Activated CD8-positive, alpha-beta memory T cell treated with anti-CD3 and anti-CD28 coated beads for 1 hour (primary cell): ENCODE measurements at places on chromosomes 16 and 17.
A peak's percentile ranks its signal among the peaks of the same experiment; 100 is the strongest.

- DNase-seq = no peak
Measured at GRCh38 chr17:14838567-14838966, 426.6 kb downstream of the PMP22 start.

GRCh38 chr16:85567935-85568334, 45.2 kb upstream of the GSE1 start:
- DNase-seq = no peak

GRCh38 chr16:87945351-87946042, 5.7 kb upstream of the BANP start:
- DNase-seq = no peak

- DNase-seq = peak; percentile 34
Measured at GRCh38 chr17:3012926-3013581, 50.4 kb downstream of the OR1D5 start.

- peak; percentile 25 for DNase-seq
Measured at GRCh38 chr16:29745121-29745852, 503 bp downstream of the C16orf54 start.

- no peak for DNase-seq
Measured at GRCh38 chr17:74240618-74241205, 27.3 kb downstream of the TTYH2 start.

DNA sequence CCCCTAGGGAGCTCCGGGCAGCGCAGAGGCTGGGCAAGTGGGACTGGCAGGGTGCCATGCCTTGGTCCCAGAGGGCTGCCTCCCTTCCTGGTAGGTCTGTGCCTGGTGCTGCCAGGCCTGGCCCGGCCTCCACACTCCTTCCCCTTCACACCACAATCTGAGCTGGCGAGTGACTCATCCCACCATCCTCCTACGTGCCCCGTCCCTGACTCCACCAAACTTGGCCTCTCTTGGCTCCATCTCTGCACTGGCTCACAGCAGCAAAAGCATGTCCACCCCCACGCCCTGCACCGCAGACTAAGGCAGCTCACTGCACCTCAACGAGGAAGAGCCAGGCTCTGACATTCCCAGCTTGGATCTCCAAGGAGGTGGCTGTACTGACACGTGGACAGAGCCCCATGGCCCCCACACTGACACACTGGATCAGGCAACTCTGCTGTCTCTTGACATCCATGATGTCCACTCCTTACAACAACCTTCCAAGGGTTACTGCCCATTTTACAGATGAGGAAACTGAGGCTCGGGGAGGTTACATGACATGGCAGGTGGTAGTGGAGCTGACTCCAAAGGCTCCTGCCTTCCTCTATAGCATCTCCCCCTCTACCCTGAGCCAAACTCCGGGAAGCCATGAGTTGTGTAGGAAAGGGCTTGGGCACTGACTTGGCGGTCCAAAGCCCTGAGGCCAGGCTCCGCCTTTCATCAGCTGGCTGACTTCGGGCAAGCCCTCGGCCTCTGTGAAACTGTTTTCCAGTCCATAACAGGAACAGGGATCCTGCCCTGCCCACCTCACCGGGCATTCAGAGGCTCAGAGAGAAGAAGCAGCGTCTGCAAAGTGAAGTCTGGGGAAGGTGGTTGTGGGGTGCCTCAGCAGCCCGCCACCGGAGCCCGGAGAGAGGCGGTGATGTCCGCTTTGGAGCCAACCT, 20.1 kb upstream of the KRT19 start:
- DNase-seq = peak; percentile 18

DNA sequence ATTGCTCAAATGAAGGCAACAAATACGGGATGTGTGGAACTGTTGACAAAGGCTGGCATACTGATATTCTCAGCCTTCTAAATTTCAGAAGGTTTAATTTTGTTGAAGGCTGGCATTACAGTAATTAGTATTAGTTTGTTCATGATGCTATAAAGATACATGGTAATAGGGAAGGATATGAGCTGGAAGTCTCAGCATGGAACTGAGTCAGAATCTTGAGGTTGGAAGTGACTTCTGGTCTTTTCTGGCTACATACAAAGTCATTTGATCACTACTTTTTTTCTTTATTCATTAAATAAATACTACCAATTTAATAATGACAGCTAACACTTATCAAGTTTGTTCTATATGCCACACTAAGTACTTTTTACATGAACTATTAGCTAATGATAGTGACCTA, 22.6 kb downstream of the RABEP1 start:
- DNase-seq = no peak

- no peak for DNase-seq
Measured at GRCh38 chr16:3919413-3919812, 38.9 kb upstream of the CREBBP start.

DNA sequence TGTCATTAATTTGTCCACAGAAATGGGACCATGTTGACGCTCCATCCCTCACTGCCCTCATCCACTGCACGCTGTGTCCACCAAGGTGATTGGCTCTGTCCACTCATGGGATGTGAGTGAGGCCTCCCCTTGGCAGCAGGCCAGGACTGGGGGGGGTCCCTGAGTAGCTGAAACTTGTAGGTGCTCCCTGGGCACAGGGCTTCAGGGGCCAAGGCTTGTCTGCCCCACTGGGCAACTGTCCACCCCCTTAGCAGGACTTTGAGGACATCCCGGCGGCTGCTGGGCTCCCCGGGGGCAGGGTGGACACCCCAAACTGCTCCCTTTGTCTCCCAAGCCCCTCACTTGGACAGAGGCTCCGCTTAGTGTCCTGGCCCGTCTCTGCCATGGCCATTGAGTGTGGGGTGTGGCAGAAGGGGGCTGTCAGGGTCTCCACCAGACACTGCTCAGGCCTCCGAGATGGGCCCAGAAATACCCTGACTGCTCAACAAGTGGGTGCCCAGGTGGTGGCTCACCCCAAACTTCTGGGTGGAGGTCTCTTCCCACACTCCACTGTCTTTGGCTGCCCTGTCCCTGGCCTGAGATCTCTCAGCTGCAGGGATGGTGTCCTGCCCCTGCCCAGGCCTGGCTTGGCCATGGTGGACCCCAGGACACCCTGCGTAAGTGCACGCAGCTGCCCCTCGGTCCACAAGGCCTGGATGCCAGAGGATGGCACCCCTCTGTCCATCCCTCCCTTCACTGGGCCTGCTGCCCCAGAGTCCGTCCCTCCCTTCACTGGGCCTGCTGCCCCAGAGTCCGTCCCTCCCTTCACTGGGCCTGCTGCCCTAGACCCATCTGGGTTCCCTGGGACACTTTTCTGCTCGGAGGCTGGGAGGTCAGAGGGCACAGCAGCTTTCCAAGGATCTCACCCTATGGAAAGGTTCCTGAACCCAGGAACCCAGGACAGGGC, 2.9 kb upstream of the RAB40C start:
- no peak for DNase-seq

DNA sequence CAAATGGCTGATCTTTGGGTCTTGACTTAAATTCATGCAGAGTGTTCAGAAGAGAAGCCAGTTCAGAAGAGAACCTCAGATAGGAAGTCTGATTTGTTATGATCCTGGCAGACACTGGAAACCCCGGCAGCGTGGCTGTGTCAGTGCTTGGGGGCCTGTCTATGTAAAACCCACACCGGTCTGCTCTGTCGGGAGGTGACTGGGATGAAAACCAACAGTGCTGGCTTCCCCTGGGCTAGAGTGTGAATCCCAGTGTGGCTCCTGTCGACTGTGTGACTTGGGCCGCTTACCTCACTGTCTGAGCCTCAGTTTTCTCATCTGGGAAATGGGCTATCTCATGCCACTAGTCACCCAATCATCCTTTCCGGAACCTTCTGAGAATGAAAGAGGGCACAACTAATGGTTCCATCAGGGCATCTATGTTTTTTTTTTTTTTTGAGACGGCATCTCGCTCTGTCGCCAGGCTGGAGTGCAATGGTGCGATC, 92.4 kb downstream of the FOXL1 start:
- DNase-seq = no peak

DNA sequence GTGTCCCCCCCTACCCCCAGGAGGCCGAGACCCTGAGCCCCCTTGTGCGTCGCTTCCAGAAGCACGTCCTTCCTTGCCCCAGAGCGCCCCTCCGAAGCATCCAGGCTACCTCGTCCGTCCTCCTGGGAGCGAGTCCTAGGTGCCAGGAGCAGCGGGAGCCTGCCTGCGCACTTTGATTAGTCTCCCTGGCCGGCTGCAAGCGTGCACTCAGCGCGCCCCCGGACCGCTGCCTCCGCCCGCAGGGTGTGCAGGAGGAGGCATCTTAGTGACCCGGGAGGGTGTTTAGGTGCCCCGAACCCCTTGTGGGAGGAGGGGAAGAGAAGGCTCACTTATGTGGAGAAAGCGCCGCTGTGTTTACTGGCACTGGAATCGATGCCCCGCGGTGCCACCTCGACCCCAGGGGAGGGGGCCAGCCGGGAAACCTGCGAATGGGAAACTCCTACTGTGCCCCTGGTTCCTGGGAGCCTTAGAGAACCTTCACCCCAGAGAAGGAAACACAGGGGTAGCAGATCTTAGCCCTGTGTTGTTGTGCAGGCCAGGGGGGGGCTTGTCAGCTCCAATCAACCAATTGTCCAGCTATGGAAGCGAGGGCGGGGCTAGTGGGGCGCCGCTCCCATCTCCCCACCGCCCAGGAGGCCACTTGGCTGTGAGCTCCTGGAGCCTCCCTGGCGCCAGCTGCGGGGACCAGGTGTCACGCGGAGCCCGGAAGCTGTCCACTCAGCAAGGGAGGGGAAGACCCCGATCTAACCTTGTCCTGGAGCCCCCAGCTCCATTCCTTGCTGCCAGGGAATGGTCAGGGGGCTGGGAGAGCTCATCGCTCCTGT, 922.8 kb upstream of the EEF2KMT start:
- DNase-seq = no peak

GRCh38 chr17:27106347-27106981, 187.4 kb upstream of the WSB1 start:
- no peak for DNase-seq

GRCh38 chr17:82091264-82092066, 6.6 kb downstream of the FASN start:
- DNase-seq = no peak

GRCh38 chr17:62566996-62567578, 60.4 kb upstream of the MRC2 start:
- no peak for DNase-seq

- no peak for DNase-seq
Measured at GRCh38 chr16:18833707-18834505, 32.6 kb upstream of the ARL6IP1 start.

DNA sequence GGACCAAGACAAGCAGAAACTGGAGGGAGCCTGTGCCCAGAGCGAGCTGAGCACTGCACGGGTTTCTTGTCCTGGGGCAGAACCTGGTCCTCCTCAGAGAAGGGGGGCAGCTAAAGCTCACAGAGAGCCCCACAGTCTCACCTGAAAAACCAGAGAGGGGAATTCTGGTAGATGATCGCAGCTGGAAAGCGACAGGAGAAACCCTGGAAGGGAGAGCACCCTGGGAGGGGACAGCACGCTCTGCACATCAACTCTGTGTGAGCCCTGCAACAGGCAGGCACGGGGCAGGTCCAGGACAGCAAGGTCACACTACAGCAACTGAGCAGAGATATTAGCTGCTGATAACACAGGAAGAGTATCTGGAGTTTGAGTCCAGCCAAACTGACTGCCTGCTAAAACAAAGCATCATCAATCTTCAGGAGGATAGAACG, 18.2 kb downstream of the ZCCHC14 start:
- DNase-seq = no peak

DNA sequence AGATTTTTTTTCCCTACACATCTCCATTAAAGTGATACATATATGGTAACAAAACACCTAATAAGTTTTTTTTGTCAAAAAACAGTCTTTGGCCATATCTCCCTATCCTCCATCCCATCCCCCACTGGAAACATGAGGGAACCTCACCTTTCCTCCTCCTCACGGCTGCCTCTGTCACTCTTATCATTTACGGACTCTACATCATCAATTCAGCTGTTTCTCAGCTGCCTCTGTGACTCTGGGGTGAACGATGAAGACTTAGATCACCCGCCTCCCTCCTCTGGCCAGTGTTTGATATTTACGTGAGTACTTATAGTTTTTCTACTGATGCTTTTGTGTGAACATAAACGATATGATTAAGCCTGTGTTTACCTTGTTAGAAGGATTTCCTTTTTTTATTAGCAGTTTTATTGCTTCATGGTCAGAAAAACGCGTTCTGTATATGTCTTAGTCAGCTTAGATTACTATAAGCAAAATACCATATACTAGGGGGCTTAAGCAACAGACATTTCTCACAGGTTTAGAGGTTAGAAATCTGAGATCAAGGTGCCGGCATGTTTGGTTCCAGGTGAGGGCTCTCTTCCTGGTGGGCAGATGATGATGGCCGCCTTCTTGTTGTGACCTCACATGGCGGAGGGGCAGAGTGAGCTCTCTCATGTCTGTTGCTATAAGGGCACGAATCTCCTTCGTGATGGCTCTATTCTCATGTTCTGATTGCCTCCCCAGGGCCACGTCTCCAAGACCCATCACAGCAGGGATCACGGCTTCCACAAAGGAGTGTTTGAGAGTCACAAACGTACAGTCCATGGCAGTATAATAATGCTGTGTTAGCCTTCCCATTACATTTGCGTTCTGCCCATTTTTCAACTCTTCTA, 32.1 kb downstream of the DNAH17 start:
- no peak for DNase-seq

GRCh38 chr16:82175627-82176026, 5.6 kb upstream of the MPHOSPH6 start:
- DNase-seq = no peak

GRCh38 chr16:87434146-87434667, 42.1 kb downstream of the MAP1LC3B start:
- DNase-seq = no peak

DNA sequence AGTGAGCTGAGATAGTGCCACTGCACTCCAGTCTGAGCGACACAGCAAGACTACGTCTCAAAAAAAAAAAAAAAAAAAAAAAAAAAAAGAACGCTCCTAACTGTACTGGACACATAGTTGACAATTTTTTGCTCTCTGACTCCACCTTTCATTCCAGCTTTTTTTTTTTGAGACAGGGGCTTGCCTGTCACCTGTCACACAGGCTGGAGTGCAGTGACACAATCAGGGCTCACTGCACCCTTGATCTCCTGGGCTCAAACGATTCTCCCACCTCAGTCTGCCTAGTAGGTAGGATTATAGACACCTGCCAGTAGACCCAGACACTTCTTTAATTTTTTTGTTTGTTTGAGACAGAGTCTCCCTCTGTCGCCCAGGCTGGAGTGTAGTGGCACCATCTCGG, 2.6 kb upstream of the CRLF3 start:
- no peak for DNase-seq

GRCh38 chr17:3770466-3770865, 30.5 kb downstream of the ITGAE start:
- peak; percentile 27 for DNase-seq

DNA sequence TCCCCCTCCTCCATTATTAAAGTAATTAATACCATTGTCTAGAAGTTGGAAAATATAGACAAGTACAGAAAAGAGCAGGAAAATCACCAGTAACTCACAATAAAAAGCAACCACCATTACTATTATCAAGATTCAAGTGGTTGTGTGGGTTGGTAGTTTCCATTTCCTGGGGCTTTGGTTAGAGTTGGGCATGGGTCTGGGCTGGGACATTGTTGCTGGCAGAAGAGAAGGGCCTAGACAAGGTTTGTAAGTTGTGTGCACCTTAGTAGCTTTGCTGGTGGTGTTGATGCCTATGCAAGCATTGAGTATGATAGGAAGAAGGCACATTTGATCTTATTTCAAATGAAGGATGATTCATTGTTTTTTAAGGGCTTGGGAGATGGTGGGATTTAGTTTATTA, 25.4 kb upstream of the NFATC3 start:
- DNase-seq = no peak

GRCh38 chr16:14013145-14013570, 58.0 kb upstream of the MRTFB start:
- DNase-seq = no peak
